CD4-positive, alpha-beta T cell treated with Interleukin-21 for 1 hour (primary cell): ENCODE measurements at places on chromosomes 2 and 18.
A peak's percentile ranks its signal among the peaks of the same experiment; 100 is the strongest.

DNA sequence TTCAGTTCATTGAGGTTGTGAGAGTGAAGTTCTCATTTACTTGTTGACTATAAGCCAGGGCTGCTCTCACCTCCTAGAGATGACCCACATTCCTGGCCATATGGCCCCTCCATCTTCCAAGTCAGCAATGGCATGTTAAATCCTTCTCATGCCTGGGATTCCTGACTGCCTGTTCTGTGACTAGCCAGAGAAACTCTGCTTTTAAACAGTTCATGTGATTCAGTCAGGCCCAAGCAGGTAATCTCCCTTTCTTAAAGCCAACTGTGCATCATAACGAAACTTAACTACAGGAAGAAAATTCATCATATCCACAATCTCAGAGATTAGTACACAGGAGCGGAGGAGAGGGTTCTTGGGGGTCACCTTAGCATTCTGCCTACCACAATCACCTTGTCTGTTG, 11.5 kb downstream of the DPP4 start:
- no peak for DNase-seq

- no peak for DNase-seq
Observed at GRCh38 chr2:69659941-69660483, 16.5 kb upstream of the AAK1 start.

GRCh38 chr18:45416168-45416567, 199.1 kb upstream of the SLC14A2 start:
- DNase-seq: no peak

GRCh38 chr2:232438951-232439757, 16.8 kb upstream of the ALPI start:
- DNase-seq: peak; percentile 39

- DNase-seq: no peak
Observed at GRCh38 chr2:113832795-113833290, 57.0 kb upstream of the ACTR3 start.

- no peak for DNase-seq
Observed at GRCh38 chr2:167490455-167490854, 602.2 kb downstream of the XIRP2 start.

DNA sequence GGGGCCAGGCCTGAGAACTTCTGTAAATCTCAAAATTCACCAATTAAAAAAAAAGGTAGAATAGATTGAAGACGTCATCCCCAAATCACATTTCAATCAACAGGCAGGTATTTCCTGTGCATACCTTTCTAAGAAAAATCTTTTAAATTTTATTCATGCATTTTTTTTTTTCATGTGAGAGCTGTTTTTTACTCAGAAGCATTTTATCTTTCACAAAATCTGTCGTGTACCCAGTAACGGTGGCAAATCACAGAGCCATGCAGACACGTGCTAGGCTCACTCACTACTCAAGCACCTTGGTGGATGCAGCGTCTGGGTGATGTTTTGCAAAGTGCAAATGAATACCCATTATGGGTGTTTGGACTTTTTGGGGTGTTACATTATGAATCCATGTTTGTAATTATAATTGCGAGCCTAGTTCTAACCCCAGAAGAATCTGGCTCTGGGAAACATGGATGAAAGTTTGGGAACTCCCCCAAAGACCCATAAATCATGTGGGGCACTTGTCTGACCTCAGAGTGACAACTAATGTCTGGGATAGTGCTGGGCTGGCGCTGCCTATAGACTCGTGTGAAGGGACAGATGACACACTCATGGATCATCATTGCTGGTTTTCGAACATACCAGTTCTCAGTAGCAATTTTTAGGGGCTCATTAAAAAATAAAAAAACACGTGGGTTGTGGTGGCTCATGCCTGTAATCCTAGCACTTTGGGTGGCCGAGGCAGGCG, 335.2 kb downstream of the LPIN1 start:
- peak; percentile 49 for DNase-seq

- DNase-seq: no peak
Observed at GRCh38 chr2:216082117-216082711, 495 bp downstream of the TMEM169 start.

DNA sequence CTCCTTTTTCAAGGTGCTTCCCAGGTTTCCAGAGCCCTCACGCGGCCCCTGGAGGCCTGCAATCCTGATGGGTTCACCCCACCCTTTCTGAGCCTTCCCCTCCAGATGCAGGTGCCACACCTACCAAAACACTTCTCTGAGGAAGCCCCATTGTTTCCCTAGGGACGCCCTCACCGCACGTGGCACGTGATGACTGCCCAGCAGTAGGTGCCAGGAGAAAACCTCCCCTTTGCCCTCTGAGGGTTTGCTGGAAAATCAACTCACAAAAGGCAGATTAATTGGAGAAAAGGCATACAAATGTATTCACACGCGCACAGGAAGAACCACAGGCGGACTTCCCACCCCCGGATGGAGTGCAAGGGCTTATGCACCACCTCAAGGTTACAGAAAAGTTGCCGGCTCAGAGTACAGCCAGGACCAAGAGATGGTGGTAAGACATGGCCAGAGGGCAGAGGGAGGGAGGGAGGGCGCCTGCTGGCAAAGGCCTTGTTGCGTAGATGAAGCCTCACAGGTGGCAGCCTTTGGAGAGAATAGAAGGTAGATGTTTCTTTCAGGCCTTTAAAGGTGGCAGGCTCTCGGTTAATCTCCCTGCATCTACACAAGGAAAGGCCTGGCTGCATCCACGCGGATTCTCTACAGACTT, 269.4 kb upstream of the RAB6C start:
- DNase-seq: no peak

DNA sequence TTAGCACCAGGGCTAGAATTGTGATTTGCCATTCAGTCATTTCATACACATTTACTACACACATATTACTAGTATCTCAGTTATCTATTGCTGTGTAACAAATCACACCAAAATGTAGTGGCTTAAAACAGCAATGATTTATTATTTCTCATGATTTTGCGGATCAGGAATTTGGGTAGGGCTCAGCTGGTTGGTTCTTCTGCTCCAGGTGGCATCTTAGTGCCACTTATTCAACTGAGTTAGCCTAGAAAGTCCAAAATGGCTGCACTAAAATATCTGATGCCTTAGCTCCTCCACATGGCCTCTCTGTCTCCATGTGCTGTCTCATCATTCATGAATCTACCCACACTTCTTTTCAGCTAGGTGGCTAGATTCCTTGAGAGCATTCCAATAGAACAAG, 107.1 kb downstream of the ZFP36L2 start:
- DNase-seq: no peak

- peak; percentile 37 for DNase-seq
Observed at GRCh38 chr2:20424300-20425290, 22.3 kb upstream of the RHOB start.

DNA sequence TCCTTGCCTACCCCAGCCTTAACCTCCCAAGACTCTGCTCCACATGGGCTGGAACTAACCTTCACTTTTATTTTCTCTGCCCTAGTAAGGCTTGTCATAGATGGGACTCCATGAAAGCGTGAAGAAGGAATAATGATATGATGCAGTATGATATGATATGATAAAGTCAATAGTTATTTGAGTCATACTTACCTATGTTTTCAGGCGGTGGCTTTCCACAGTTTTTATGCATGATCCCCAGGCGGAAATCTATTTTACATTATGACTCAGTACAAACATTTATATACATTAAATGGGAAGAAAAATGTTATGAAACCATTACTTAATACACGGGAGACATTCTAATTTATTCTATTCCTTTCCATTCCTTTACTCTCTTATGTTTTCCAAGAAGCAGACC, 5.6 kb downstream of the ACMSD start:
- no peak for DNase-seq

GRCh38 chr2:191202881-191203397, 42.3 kb upstream of the MYO1B start:
- peak; percentile 36 for DNase-seq

DNA sequence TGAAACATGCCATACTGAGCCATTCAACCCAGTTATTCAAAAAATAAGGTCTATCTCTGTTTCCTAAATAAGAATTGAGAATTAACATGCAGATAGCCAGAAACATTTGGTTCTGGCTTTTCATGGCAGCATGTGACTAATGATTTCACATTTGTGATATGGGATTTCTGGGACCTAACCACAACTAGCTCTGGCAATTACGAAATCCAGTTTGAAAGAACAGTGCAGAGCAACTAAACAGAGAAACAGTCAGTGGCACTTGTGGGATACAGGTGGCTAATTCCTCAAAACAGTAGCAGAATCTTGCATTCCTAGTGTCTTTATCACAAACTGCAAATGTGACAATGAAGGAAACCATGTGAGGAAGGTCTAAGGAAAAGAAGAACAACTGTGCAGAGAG, 637.8 kb upstream of the CHAC2 start:
- no peak for DNase-seq

GRCh38 chr2:15712551-15713342, 121.1 kb downstream of the DDX1 start:
- DNase-seq: no peak

DNA sequence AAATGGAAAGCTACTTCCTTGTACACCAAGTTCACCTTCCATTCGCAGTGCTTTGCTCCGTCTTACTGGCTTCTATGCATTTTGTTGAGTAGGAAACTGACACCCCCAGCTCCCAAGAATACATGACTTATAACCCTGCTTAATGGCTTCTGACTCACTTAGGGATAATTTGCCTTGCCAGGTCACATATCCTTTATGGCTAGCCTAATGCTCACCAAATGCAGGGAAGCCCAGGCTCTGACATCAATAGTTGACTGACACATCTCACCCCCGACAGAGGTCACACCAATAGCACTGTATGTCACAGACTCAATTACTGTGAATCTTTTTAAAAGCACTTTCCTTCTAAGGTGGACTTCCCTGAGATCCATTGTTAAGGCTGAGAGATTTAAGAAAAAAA, 147.2 kb downstream of the DTNA start:
- DNase-seq: no peak

DNA sequence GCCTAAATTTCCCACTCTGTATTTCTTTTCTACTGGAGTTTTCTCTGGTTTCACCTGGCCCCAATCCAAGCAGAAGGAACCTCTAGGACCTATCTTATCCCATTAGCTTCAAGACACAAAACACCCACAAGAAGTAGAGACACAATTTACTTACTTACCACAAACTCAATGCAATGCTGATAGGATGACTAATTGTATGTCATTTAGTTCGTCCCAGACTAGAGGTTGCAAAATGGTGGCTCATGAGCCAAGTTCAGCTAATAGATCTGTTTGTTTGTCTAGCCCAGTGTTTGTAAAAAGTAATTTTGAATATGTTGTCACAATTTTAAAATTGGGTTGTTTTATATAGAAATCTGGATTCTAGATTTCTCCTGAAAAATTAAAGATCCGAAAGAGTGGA, 34.7 kb upstream of the ZSWIM2 start:
- no peak for DNase-seq

DNA sequence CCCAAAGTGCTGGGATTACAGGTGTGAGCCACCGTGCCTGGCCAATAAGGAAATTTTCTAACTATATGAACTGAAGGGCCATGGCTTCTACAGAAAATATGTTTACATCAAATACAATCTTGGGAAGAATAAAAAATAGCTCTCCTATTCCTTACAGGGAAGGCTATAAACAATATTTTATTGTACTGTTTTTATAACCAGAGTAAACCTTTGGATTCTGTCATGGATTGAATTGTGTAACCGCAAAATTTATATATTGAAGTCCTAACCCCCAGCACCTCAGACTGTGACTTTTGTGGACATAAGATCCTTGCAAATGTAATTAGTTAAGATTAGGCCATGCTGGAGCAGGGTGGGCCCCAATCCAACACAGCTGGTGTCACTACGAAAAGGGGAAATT, 8.3 kb downstream of the HSBP1L1 start:
- DNase-seq: no peak

DNA sequence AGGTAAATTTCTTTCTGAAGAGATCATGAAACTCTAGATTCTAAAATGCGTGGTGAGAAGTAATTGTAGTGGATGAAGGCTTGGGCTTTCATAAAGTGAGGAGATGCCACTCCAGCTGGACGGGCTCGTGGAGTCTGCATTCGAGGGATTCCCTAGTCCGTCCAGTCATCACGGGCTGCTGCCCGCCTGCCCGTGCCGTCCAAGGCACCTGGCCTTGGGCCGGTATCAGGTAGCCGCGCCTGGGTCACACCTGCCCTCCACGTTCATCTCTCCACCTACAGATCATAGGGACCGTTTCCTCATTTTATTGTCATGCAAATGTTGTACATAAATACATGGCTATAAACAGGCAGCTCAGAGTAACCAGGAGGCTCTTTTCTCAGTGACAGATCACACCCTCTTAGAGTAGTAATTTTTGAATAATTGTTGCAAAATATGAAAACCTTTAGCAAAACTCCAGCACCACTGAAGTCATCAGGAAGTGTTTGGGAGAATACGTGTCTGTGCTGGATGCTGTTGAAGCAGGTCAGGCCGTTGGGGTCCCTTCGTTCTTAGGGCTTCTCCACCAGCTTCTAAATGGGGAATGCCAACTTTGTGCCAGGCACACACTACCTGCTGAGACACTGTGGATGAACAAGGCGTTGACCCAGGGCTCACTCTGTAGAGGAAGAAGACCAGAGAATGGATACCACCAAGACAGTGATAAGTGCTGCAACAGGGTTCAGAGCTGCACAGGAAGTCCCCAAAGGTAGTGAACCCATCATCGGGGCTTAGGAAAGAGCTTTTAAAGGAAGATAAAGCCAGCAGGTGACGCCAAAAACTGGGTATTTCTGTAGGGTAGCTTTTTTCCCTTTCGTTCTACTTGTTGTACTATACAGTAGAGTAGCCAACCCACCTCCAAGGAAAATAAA, 112.5 kb downstream of the FAM210A start:
- DNase-seq: peak; percentile 33

DNA sequence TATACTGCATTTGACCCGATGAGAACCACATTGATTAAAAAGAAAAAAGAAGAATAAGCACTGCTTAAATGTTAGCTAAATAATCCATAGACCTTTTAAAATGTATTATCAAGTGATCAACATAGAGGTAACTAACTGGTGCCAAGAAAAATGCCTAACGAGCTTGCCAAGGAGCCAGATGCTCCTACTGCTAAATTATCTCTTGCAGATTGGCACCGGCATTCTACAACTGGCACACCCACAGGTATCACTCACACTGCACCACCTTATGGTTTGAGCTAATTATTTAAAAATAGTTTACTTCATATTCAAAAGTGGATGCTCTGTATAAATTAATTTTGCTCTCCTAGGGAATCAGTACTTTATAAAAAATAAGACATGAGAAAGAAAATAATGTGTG, 341.6 kb upstream of the CDH7 start:
- no peak for DNase-seq

DNA sequence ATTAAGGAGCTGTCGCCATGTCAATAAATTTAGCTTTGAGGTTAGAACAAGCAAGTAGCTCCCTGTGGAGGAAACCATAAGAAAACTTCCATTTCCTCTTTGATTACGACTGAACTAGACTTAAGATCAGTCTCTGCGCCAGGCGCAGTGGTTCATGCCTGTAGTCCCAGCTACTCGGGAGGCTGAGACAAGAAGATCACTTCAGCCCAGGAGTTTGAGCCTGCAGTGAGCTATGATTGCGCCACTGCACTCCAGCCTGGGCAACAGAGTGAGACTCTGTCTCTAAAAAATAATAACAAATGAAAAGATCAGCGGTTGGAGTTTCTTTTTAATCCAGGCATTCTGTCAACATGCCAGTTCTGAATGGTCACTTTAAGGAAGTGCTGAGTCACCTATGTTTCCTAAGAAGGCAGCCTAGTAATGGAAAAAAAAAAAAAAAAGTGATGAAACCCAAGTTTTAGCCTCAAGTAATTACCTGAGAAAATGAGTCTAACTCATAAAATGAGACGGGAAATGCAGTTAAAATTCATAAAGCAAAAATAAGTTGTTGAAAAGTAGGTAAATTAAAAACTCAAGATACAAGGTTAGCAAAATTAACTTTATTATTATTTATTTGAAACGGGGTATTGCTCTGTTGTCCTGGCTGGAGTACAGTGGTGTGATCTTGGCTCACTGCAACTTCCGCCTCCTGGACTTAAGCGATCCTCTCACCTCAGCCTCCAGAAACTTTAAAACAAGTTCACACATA, 10.2 kb downstream of the C18orf32 start:
- no peak for DNase-seq
